ENCODE measurements at places on chromosomes 2 and 18. TPM values are rescaled to one million over a fixed set of nuclear protein-coding genes. Genes with fewer than 3 reads are reported as not detected.

Gene TWSG1
- total RNA-seq, result 25.3 TPM

Gene TMEM163
- 14.3 TPM for total RNA-seq

Gene KCNS3
- 3.4 TPM for total RNA-seq

Gene MEX3C
- 104 TPM for total RNA-seq

Gene FBLN7
- 0.62 TPM for total RNA-seq

Gene MROH2A
- not detected for total RNA-seq

Gene RFTN2
- total RNA-seq, result 29.9 TPM

Data from occipital lobe (tissue), 3 donors.